ENCODE measurements at places on chromosomes 12 and 14.

DNA sequence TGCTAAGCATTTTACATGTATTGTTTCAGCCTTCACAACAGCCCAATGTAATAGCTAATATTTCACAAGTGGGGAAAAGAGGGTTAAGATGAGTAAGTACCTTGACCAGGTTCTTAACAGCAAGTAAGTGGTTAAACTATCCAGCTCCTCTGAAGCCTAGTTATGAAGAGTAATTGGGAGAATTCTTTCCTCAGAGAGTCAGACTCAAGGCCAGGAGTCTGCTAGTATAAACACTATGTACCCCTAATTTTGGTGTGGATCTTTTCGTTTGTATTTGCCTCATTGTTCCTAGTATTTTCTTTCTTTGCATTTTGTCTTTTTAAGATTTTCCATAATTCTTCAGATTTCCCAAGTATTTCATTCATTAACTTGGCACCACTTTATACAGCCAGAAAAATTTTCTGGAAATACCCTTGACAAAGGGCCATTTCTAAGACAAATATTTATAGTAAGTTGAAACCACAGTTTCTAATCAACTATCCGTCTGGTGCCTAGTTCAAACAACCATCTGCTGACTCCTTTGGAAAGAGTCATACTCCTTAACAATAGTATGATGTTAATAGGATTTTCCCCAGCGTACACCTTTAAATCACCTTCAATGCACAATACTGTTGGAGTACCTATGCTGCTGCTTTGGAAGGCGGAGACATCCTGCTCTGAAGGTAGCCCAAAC, 81.2 kb downstream of the SCAF11 start:
- DNase-seq, result no peak

DNA sequence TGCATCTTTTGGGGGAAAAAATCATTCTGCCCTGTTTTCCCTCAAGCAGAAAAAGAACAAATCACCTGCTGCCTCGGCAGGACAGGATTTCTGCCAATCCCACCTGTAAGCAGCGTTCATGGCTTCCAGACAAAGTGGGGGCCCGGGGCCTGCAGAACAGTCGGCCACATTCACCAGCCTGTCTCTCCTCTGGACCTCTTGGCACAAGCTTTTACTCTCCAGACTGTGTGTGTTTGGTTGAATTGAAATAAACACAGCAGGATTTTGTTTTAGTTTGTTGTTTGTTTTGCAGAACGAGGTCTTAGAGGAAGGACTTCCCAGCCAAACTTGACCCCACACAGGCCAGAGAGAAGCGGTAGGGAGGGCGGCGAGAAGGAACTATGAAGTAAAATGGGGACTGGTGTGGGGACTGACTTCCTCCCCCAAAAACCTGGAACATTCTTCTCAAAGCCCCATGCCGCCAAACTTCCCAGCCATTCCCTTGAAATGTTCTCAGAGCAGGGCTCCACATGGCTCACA, 41.7 kb upstream of the FOS start:
- DNase-seq, result no peak

- DNase-seq, result no peak
These were observed 2.4 kb downstream of the WASHC3 start for GRCh38 chr12:102059343-102059742.

- DNase-seq, result no peak
These were observed 230.2 kb downstream of the SLC41A2 start for GRCh38 chr12:104727726-104728465.

DNA sequence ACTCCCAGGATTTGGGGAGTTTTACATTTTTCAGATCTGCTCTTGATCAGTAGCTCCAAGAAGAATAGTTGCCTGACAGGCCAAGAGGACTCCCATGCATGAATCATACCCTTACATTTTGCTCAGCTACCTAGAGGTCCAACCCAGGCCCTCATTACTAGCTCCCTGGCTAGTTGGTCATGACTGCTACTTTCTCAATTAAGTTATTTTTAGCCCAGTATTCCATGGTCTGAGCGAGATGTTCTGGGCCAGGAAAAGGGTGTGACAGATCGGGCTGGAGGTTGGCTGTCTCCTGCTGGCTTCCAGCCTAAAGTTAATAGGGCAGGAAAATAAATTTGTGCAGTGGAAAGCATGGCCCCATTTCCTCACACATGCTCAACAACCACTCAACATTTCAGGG, 379.2 kb downstream of the GRIN2B start:
- DNase-seq, result no peak

DNA sequence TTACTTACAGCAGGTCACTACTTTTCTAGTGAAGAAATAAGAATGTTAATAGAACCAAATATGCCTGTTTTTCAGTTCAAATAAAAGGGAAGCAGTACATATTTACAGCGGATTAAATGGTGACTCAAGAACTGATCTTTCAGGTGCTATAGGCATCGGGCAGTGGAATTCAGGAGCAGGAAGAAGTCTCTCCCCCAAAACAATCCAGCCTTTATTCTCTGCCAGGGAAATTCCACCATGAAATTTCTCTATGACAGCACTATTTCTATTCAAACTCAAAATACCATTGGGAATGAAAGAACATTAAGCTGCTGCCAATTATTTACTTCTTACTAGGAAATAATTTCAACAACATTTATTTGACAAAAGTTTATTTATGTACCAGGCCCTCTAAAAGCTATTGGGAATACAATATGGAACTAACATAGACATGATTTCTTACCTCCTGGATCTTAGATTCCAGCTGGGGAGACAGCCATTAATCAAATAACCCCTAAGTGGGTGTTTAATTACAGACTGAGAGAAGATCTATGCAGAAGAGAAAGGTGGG, 60.3 kb upstream of the KRR1 start:
- DNase-seq, result no peak

DNA sequence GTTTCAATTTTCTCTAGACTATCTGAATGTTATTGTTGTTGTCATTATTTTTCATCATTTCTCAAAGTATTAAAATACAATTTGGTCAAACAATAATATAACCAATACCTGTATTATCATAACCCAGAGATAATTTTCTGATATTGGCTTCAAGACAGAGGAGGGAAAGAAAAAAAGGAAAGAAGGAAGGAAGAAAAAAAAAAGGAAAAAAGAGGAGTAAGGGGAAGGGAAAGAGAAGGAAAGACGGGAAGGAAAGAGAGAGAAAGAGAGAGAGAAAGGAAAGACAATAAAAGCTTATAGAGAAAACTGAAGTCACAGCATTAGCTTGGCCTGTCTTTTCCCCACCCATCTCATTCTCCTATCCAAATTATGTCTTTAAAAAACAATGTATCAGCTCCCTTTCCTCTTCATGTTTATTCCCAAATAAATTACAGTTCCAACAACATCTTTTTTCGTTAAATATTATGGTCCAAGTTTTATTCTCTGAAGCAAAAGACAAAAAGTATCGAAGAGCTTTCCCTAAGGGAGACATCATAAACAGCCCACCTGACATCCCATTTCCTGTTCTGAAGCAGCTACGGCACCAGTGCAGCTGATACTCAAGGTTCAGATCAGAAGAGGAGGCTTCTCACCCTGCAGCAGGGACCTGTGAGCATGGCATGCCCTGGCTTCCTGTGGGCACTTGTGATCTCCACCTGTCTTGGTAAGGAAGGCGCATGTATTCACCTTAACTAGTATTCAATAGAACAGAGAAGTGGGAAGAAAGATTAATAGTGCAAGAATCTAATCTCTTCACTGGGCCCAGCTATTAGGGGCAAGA, 308.3 kb downstream of the DAD1 start:
- no peak for DNase-seq

GRCh38 chr12:107646436-107646835, 39.2 kb upstream of the PWP1 start:
- no peak for DNase-seq

GRCh38 chr14:61404637-61405036, 83.3 kb downstream of the PRKCH start:
- no peak for DNase-seq

GRCh38 chr12:108333898-108334699, 5.0 kb downstream of the CMKLR1 start:
- no peak for DNase-seq

DNA sequence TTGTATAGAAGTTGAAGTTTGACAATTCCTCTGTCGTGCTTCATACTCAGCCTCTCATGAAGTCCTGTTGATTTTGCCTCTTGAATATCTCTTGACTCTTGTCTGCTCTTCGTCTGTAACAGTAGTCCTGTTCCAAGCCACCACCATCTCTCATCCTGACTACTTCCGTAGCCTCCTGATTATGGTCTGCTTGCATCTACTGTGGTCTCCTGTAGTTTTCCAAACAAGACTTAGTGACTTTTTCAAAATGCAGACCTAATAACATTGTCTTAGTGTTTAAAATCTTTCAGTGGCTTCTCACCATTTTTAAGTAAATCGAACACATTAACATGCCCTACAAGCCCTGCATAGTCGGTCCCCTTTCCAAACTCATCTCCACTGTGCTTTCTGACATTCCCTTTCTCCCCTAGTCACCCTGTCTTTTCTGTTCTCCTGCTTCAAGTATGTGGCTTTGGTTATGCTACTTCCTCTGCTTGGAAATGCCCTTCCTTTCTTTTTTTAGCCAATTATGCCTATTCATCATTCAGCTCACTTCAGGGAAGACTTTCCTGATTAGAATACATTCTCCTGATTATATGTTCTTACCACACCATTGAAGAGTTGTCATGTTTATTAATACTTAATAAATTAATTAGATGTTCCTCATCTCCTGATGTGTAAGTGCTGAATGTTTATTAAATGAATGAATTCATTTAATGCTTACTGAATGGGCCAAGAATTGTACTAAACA, 2.0 kb downstream of the SCYL2 start:
- DNase-seq, result no peak

DNA sequence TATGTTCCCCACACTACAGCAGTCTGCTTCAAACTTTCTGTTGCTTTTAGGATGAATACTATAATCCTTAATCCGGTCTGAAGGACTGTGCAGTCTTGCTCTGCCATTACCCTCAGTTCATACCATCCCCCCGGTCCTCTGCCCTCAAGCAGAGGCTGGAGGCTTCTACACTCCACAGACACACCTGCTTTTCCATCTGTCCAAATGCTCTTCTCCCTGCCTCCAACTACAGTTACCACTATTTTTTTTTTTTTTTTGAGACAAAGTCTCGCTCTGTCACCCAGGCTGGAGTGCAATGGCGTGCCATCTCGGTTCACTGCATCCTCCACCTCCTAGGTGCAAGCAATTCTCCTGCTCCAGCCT, 19.3 kb upstream of the KCNH3 start:
- no peak for DNase-seq

GRCh38 chr14:74619672-74620131, 7.7 kb upstream of the LTBP2 start:
- DNase-seq, result no peak

GRCh38 chr12:72509891-72510290, 237.7 kb downstream of the TRHDE start:
- no peak for DNase-seq

- DNase-seq, result peak; percentile 55
These were observed 27.8 kb upstream of the GPR132 start for GRCh38 chr14:105093038-105093430.

DNA sequence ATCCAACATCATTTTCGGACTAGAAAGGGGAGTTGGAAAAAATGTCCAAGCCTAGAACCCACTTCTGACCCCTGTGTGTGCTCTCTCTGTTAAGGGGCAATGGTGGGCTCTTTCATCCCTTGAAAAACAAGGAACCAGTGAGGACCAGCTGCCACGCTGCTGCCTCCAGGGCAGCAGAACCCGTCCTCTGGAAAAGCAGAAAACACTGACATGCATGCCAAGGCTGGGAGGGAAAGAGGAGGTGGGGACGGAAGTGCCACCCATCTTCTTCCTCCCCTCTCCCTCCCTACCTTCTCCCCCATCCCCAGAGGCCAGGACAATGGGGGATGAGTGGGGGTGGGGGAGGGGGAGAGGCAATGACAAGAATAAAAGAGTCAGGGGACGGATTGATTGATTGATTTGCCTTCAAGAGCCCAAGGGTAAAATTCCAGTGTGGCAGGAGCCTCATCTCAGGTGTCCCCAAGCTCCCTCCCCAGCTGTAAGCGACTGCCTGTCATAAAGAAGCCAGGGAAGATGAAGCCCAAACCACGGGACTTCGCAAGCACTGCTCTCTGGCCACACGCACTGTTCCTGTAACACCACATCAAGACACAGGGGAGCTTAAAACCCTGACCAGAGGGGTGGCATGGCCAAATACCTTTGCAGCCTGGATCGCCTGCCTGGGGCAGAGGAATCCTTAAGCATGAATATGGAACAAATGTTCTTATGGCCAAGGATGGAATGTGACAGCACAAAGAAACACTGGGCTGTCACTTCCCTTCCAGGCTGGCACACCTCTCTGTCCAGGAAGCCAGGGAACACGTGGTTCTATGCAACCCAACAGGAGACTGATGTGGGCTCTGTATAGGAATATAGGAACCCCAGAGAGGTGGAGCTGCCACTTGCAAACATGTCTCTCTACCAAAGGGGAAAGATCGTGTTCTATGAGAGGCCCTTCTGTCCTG, 38.9 kb upstream of the BDKRB2 start:
- DNase-seq, result no peak

DNA sequence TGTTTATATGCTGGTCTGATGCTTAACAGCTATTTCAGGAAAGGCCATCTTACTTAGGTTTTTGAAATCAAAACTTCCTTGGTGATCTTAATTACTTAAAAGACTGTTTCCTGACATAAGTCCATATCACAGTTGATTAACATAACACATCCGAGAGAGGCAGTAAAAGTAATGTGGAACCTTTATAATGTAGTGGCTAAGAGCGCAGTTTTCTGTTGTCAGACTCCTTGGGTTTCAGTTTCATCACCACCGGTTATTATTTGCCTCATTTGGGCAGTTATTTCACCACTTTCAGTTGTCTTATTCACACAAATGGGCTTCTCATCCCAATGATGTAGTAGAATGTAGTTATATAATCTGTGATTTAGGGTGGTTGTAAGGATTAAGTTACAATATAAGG, 30.9 kb downstream of the TBC1D15 start:
- DNase-seq, result no peak

DNA sequence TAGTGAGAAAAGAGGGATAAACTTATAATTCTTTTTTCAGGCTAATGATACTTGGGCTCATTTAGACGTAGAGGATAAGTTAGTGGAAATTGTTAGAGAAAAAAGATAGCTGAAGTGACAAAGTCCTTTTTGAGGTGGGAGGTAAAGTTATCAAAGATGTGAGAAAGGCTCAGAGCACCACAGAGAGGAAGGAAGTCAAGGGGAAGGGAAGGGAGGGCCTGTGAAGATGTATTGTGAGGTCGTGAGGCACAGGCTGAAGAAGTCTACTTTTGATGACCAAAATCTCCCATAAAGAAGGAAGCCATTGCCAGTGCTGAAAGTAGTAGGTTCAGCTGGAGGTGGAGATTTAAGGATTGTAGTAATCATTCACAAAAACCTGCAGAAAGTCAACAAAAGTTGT, 19.4 kb upstream of the PTGDR start:
- DNase-seq, result no peak

- peak; percentile 78 for DNase-seq
These were observed 612 bp downstream of the PPTC7 start for GRCh38 chr12:110582276-110583136.

DNA sequence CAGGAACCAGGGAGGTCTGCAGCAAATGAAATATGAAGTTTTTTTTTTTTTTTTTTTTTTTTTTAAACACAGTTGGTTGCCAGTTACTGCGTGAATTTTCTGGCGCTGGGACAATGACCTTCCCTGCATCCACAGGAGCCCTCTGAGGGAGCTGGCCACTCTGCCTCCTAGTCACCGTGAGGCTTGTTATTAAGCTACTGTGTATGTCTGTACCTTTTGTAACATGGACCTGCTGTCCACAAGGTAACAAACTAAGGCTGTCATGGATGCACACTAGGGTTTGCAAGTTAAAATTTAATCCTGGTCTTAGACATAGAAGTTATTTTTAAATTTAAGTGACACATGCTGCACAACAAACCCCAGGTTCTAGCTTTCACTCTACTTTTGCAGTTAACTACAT, 211.0 kb downstream of the SSPN start:
- no peak for DNase-seq

Data from naive B cell (primary cell).